Common myeloid progenitor, CD34-positive (primary cell): ENCODE measurements at places on chromosomes 12 and 14.

- no peak for DNase-seq
These were observed 645 bp downstream of the KITLG start for GRCh38 chr12:88579601-88580050.

GRCh38 chr12:66190519-66191370, 1.7 kb downstream of the IRAK3 start:
- DNase-seq: peak; percentile 57

DNA sequence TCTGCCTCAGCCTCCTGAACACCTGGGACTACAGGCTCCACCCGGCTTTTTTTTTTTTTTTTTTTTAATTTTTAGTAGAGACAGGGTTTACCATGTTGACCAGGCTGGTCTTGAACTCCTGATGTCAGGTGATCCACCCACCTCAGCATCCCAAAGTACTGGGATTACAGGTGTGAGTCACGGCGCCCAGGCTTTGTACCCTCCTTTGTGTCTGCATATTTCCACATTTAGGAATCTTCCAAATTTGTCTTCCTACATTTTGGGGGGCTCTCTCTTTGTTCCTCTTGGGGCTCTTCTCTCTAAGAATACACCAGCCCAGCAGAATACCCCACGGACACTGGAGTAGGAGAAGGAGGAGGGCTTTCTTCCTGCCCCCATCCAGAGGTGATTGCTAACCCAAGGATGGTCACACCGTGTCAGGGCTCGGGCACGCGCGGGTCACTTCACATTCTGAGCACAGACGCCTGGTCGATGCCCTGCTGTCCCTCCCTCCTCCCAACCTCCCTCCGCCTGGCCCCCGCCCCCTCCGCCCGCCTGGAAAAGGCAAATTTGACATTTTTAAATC, 2.1 kb upstream of the DNAJC22 start:
- DNase-seq: no peak

DNA sequence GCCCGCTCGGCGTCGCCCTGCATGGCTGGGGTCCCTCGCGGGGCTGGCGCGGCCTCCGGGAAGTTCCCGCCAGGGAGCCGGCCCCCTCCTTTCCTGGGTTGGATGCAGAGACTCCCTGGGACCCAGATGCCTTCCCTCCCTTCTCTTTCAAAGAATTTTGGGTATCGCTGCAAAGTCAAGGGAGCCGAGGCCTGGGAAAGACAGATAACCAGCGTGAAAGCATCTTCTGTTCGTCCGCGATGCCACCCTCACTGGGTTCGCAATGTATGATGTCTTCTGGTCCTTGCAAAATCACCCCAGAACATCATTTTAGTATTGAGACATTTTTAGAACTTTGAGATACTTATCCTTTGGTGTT, 451 bp downstream of the IRAK3 start:
- DNase-seq: no peak

- DNase-seq: no peak
These were observed 307.3 kb downstream of the TMEM117 start for GRCh38 chr12:44143175-44143574.

- DNase-seq: no peak
These were observed 188.3 kb upstream of the SLC38A2 start for GRCh38 chr12:46560874-46561273.

DNA sequence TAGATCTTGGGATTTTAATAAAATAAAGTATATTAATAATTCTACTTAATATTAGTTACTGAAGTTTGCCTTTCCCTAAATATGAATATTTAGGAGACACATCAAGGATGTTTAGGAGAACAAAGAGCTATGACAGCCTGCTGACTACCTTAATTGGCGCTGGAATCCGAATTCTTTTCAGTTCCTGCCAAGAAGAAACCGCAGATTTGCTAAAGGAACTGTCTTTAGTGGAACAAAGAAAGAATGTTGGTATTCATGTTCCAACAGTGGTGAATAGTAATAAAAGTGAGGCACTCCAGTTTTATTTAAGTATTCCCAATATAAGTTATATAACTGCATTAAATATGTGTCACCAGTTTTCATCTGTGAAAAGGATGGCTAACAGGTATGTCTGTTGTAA, 54.5 kb downstream of the MIS18BP1 start:
- DNase-seq: no peak

- DNase-seq: no peak
These were observed 65.0 kb downstream of the RFLNA start for GRCh38 chr12:124359671-124360581.

GRCh38 chr14:64879635-64880220, at the start of gene SPTB:
TSS of gene SPTB (minus strand) at chr14:64879907. CDS start at chr14:64823094, 56,813 bp downstream.
- peak; percentile 23 for DNase-seq

DNA sequence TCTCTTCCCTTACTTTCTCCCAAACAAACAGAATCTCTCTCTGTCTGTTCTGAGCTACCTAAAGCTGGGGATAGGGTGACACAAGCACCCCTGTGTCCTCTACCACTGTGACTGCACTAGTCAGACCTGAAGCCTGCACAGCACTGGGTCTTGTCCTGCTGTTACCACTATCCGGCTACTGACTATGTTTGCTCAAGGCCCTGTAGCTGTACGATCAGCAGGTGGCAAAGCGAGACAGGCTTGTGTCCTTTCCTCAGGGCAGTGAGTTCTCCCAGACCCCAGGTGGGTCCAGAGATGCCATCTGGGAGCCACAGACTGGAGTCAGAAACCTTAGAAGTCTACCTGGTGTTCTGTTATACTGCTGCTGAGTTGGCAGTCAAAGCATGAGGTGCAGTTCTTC, 116.4 kb downstream of the NUBPL start:
- DNase-seq: no peak
